Activated T-cell treated with anti-CD3 and anti-CD28 coated beads, Interleukin-2, amount 50 U/mL, for 1 hour (primary cell): ENCODE measurements at places on chromosomes 6 and 20.

GRCh38 chr6:25232479-25232878, 46.7 kb upstream of the CARMIL1 start:
- DNase-seq: no peak

GRCh38 chr6:157124485-157125254, 198.6 kb downstream of the TMEM242 start:
- no peak for DNase-seq

GRCh38 chr6:157667211-157668008, 155.6 kb upstream of the SNX9 start:
- peak; percentile 28 for DNase-seq

GRCh38 chr6:40444811-40445210, 142.4 kb downstream of the LRFN2 start:
- no peak for DNase-seq

DNA sequence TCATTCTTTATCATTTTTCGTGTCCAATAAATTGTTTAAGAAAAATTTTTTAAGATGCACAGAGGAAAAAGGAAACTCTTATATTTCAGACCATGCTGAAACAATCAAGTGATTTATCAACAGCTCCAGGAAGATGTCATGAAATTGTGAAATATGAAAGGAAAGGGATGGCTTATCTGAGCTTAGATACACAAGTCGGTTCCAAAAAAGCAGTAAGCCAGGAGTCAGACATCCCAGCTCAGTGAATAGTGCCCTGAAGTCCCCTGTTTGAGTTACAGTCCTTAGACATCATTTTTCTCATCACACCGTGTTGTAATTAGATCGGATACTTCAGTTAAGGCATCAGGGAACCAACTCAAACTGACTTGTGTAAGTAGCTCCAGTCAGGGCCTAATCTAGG, 91.0 kb upstream of the SSTR4 start:
- DNase-seq: no peak

GRCh38 chr6:40819182-40819834, 219.7 kb downstream of the UNC5CL start:
- DNase-seq: no peak

- no peak for DNase-seq
Observed at GRCh38 chr20:52569201-52569600, 377.6 kb upstream of the ZFP64 start.
